ENCODE measurements at places on chromosomes 2 and 18. TPM values are rescaled to one million over a fixed set of nuclear protein-coding genes. Genes with fewer than 3 reads are reported as not detected.

DNA sequence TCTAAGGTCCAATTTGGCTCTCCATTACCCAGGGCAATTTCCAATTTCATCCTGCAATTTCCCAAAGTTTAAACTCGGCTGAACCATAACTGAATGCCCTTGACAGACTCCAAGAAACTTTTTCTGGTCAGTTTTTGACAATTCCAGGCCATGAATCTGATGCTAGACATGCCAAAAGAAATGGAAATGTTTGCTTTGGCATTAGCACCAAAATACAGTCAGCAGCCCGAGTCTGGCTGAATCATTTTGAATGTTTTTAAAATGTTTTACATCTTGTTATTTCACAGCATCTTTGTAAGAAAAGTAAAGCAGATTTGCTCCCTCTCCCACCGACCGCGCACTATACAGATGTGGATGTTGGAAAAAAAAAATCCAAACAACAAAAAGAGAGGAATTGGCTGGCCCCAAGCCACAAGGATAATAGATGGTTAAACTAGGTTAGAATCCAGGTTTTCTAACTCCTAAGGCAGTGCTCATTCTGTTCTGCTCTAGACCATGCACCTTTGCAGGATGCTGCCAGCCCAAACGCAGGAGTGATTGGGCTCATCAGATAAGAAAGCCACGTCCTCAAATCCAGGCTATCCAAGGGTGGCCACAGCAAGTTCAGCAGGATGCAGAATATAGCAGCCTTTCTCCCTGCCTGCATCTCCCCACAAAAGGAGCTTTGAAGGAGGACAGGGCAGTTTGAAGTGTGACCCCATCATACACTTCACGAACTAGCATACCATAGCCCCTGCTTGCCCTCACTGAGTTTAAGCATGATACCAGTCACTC is 167.5 kb downstream of the ALK start:
- DNase-seq: no peak

DNA sequence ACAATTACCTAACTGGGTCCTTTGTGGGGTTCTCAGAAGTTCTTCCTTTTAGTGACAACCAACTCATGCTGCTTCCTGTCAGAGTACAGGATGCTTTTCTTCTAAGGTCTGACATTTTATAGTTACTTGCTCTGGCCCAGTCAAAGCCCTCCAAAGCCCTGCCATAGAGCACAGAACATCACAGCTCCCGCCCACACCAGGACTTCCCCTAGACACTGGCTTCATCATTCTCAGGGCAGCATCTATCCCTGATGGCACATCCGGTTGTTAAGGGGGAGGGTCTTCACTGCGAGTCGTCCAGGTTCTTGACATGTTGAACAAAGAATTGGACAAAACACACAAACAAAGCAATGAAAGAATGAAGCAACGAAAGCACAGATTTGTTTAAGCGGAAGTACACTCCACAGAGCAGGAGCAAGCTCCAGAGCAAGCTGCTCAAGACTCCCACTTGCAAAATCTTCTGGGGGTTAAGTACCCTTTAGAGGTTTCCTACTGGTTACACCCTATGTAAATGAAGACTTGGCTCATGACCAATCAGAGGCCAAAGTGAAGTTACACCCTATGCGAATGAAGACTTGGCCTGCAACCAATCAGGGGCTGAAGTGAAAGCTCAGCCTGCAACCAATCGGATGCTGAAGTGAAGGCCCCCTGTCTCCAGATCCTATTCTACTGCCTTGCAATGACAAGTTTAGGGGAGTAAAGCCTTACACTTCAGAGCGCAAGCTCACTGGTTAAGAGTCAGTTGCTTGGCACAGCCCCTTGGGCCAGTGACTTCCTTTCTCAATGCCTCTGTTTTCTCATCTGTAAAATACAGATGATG is 79.0 kb downstream of the HDAC4 start:
- no peak for DNase-seq

GRCh38 chr18:47254341-47254939 is 3.0 kb upstream of the SKOR2 start:
- DNase-seq: peak; percentile 88

- DNase-seq: no peak
Measured at GRCh38 chr2:59237311-59237710, 996.2 kb upstream of the FANCL start.

DNA sequence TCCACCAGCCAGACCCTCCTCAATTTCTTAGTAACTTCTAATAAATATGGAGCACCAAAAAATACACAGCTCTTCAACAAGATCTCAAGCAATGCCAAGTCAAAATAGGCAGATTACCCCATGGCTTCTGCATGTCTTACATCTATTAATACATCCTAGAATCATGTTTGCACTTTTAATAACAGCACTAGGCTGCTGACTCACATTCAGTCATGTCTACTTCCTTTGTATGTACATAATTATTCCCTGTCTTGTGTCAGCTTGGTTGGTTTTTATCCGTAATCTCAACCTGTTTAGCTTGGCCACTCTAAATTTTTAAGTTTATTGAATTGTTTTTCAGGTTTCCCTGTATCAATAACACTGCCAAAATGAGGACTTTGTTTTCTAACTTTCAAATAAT is 420.1 kb upstream of the ACVR2A start:
- DNase-seq: no peak

Gene REG1B
- not detected for total RNA-seq

- DNase-seq: no peak
Measured at GRCh38 chr18:46462523-46462922, 194.5 kb downstream of the LOXHD1 start.

Gene ACTG2
- total RNA-seq: 8.3 TPM

GRCh38 chr18:5582849-5583681 is 39.3 kb upstream of the EPB41L3 start:
- no peak for DNase-seq

Gene COBLL1
- 46.6 TPM for total RNA-seq

Measured in endothelial cell (in vitro differentiated cells).